ENCODE measurements at places on chromosomes 6 and 20.

GRCh38 chr6:155771822-155772221 lies 316.2 kb upstream of the NOX3 start:
- no peak for DNase-seq

DNA sequence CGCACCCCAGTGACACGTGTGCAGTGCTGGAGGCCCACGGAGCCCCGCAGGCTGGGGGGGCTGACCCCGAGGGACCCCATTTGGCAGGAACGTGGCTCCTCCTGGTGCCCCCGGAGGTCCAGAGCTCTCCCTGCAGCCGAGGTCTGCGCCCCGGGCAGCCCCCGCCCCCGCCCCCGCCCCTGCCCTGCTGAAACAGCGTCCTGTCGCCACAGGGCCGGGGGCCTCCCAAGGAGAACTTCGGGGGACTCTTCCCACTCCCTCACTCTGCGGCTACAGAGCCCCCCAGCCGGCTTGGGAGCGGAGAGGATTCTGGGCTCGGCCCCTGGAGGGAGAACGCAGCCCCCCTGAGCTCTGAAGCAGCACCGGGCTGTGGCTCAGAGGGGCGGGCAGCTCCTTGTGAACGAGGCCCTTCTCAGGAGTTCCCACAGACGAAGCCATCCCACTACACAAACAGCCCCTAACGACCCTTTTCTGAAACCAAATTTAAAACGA lies 115.2 kb downstream of the DLL1 start:
- DNase-seq: no peak

- no peak for DNase-seq
These were observed 189.4 kb downstream of the HTR1B start for GRCh38 chr6:77273929-77274328.

- DNase-seq: no peak
These were observed 24.7 kb upstream of the HIVEP1 start for GRCh38 chr6:11987386-11987785.

DNA sequence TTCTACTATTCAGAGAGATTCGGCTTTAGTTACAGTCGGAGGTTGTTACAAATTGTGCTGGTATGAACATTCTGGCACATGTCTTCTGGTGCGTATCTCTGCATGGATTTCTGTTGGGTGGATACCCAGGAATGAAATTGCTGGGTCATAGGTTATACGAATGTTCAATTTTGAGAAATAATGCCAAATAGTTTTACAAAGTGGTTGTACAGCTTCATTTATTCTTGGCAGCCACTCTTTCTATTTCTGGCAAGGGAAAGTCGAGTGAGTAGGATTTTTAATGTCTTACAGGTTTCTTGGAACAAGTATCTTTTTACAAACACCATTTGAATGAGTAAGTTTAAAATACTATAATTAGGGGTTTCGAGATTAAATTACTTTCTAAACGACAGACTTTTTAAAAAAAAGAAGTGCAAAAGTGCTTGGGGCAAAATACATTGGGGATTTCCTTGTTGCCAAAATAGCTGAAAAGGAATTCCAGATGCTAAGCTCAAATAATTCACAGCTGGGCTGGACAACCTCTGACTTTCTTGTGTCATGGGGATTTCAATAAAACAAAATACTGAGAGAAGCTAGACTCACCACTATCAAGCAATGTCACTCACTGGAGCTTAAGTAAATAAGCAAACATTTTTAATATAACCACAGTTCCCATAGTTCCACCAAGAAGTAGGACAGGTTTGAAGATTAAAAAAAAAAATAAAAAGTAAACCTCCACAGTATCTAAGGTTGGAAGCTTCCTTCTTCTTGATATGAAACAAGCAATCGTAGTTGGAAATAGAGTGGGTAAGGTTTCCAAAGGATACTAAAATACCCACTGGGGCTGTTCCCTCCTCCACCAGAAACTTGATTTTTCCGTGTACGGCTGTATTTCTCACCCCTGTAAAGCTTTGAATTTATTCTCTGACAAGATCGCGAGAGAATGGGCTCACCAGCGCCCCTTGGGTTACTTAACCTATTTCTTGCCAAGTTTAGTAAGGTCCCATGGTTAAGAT lies 21.6 kb upstream of the GFOD1 start:
- DNase-seq: no peak
